ENCODE measurements at places on chromosomes 6 and 20.

- no peak for DNase-seq
Measured at GRCh38 chr6:134550604-134551003, 232.7 kb upstream of the SGK1 start.

GRCh38 chr6:26086211-26086610 is 1.0 kb upstream of the HFE start:
- no peak for DNase-seq

GRCh38 chr20:56985066-56985685 is 281.3 kb downstream of the BMP7 start:
- DNase-seq, result no peak

DNA sequence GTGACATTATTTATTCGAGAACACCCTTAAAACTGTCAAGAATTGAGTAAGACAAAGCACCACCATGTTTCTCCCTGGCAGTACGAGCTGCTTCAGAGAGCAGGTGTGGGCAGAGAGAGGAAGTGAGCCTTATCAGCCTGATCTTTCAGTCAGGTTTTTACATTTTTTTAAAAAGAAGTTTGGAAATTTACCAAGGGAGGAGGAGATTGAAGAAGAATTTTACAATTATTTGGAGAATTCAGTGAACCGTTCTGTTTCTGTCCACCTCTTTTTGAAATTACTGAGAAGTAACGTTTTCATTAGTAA is 75.5 kb downstream of the ZDHHC14 start:
- no peak for DNase-seq

DNA sequence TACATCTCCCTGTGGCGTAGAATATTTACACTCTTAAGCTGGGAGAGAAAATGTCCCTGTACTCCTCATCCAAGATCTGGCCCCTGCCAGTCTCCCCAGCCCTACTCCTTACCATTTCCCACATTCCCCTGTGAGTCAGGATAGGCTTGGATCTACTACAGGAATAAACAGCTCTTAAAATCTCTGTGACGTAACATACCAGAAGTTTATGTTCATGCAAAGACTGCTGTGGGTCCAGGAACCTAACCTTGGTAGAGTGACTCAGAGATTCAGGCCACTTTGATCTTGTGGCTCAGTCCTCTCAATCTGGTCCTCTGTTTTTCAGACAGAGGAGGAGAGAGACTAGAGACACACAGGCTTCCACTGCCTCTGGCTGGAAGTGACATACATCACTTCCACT is 38.5 kb upstream of the GPR6 start:
- DNase-seq, result no peak

- no peak for DNase-seq
Measured at GRCh38 chr6:131173680-131174079, 38.4 kb downstream of the AKAP7 start.

DNA sequence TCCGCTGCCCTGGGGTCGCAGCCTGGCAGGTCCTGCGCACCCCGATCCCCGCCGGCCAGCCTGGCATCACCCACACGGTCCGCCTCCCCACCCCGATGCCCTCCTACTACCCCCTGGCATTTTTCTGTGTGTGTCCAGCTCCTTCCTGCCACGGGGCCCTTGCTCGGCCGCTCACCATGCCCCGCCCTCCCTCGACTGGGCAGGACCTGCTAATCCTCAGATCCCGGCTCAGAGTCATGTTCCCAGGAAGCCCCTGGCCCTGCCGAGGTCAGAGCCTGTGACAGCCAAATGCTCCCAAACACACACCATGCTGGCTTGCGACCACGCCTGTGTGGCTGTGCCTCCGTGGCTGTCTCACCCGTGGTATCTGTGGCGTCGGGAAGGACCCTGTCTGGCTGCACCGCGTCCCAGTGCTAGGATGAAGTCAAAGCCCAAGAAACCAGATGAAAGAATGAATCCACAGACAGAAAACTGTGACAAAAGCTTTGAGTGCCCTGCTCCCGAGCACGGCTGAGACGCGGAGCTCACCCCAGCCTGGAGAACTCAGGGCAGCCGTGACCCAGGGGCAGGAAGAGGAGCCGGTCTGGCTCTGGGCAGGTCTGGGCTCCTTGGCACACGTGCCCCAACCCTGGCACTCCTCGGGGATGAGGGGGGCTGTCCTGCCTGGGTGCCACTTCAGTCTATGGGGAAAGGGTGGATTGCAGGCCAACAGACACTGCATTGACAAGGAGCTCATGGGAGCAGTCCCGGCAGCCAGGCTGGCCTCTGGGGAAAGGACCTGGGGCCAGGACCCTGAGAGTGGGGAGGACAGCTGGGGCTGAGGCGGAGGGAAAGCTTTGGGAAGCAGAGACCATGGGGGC is 20.8 kb upstream of the SLCO4A1 start:
- DNase-seq, result no peak

GRCh38 chr6:41302638-41303037 is 16.2 kb upstream of the TREM1 start:
- no peak for DNase-seq

DNA sequence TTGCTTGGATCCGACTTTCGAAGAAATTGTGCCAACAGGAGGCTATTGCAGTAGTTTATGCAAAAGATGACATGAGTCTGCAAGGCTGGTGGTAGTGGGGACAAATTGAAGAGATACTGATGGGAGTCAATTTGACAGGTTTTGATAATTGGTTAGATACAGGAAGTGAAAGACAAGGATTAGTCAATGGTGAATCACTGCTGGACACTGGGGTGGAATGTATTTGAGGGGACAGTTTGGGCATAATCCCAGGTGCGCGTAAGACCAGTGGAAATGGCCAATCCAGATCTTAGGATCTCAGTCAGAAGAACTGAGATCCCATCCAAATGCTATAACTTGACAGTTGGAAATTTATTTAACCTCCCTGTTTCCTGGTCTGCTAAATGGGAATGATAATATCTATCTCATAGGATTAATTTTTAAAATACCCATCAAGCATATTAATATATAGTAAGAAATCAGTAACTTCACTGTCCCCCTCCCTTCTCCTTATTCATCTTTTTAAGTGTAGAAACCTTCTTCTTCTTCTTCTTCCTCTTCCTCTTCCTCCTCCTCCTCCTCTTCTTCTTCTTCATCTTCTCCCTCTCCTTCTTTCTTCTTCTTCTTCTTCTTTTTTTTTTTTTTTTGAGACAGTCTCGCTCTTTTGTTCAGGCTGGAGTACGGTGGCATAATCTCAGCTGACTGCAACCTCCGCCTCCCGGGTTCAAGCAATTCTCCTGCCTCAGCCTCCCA is 30.9 kb upstream of the ERVFRD-1 start:
- no peak for DNase-seq

- DNase-seq, result no peak
Measured at GRCh38 chr6:71529769-71530168, 241.2 kb downstream of the OGFRL1 start.

DNA sequence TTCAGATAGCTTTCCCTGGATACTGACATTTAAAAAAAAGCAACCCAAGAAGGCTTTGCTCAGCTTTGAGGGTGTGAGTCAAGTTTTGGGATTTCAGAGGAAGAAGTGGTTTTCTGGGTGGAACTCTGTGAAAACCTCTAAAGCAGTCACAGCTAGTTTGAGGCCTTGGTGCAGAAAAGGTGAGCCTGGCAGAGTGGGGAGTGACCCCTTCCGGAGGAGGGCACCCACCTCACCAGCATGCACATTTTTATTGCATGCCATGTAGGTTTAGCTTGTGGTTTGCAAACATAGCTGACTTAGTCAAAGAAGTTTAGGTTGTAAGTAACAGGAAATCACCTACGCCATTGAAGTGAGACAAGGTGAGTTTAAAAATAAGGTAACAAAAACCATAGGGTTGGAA is 146.8 kb upstream of the PMEPA1 start:
- DNase-seq, result no peak

DNA sequence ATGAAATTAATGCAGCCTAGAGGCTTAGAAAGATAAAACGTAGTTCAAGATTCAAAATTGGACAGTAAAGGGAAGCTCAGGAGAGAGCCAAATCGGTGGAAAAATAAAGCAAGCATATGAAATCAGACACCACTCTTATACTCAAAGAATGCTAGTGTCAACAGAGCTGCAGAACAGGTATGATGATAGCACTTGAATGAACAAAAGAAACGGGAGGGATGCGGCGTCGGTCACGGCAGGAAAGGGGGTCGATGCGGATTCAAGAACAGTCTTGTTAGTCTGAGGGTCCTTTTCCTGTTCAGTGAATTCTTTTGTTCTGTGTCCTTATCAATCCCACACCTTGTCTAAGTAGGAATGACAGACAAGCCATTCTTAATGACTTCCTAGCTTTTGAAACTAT is 114.4 kb downstream of the FOXC1 start:
- DNase-seq, result no peak

DNA sequence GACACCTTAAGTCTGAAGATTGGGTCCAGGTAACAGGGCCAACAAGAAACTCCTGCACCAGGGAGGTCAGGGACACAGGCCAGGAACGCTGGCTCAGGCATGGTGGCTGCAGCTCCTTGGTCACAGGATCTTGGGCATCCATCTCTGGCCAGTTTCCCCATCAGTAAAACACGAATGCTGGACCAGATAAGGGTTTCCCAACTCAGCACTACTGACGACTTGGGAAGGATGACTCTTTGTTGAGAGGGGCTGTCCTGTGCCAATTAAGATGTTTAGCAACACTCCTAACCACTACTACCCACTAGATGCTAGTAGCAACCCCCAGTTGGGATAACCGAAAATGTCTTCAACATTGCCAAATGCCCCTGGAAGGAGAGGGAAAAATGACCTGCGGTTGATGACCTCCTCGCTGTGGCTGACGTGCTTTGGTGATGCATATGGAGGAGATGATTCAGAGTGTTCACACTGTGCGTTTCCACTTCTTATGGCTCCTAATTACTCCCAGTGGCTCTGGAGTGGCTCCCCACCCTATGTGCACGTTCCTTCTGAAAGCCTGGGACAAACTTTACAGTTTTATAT is 261.9 kb downstream of the CDH26 start:
- DNase-seq, result no peak

GRCh38 chr6:43788301-43788700 is 18.3 kb downstream of the VEGFA start:
- no peak for DNase-seq

DNA sequence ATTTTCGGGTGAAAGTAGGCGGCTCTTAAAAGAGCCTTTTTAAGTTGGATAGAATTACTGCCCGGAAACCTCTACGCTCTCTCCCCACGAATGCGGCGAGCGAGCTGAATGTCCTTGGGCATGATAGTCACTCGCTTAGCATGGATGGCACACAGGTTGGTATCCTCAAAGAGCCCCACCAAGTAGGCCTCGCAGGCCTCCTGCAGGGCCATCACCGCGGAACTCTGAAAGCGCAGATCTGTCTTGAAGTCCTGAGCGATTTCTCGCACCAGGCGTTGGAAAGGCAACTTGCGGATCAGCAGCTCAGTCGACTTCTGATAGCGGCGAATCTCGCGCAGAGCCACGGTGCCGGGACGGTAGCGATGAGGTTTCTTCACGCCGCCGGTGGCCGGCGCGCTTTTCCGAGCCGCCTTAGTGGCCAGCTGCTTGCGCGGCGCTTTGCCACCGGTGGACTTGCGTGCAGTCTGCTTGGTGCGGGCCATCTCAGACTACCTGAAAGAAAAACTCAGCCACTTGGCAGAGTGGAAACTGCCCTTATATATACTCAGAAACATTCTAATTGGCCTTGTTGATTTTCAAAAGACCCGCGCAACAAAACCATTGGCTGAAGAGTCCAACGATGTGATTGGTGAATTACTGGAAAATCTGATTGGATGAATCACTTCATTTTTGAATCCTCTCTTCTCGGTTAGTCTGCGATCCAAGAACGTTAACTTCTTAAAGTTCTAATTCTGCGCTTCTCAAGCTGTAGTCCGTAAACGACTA is 93.9 kb upstream of the BTN3A2 start:
- DNase-seq, result peak; percentile 47

DNA sequence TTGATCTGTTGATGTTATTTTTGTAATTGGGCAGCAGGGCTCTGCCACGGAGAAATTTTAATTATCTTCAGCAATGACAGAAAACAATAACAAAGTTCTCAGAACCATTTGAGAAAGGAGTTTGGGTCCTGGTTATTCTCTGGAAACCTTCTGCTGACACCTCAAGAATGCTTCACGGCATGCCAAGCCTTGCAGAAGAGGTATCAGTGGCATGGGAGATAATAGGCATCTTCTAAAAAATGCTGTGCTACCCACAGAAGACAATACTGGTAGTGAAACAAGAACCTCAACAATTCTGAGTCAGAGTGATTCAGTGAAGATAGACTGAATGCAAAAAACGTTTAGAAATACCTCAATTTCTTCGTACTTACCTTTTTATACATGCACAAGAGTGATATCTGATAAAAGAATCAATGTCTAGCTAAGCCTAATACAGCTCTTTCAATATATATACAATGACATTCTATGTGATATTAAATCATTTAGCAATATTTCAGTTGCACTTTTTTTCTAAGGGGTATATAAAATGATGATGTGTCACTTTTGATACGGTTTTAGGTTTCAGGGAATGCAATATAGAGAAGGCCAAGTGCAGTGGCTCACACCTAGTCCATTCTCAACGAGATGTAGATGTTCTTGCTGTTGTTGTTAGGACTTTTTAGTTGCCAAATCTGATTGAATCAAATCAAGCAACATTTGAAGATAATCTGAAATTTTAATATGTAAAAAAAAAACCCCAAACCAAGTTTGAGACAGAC is 110.4 kb upstream of the COL21A1 start:
- DNase-seq, result no peak

DNA sequence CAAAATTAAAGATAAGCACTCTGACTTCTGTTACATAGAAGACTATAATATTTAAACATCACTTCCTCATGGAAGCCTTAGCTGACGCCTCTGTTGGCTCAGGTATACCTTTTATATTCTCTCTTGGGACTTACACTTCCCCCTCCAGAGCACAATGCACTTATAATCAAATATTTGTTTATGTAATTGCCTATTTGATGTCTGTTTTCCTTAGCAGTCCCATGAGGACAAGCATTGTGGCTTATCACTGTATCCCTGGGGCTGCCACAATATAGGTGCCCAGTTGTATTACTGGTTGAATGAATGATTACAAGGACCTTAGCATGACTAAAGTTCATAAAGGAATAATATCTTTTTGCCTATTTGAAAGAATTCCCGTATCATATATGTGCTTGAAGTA is 186.7 kb upstream of the VGLL2 start:
- DNase-seq, result no peak

DNA sequence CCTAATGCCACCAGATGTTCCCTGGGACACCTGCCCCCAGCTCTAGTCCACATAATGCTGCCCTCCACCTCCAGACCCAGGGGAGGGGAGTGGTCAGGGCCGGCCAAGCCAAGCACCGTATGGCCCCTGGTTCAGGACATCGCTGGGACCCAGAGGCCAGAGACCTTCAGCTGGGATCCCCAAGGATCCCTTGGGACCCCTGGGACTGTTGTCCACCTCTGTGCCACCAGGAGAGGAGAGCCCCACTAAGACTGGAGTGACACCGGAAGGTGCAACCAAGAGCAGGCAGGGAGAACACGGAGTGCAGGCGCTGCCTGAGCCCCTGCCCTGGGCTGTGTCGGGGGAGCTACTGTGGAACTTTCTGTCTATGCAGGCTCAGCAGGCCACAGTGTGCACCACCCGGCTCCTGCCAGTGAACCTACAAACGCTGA is 43.6 kb downstream of the CTCFL start:
- no peak for DNase-seq

Measured in stimulated activated CD8-positive, alpha-beta memory T cell treated with anti-CD3 and anti-CD28 coated beads, Interleukin-4, amount 100 ng/mL, for 24 hours (primary cell).